Stimulated activated CD4-positive, alpha-beta T cell treated with anti-CD3 and anti-CD28 coated beads, Interleukin-4, amount 100 ng/mL, for 4 hours (primary cell): ENCODE measurements at places on chromosomes 2 and 18.

GRCh38 chr2:19739256-19739655 is 162.5 kb downstream of the TTC32 start:
- no peak for DNase-seq

GRCh38 chr2:28821295-28821958 is 10.8 kb downstream of the SPDYA start:
- peak; percentile 39 for DNase-seq

DNA sequence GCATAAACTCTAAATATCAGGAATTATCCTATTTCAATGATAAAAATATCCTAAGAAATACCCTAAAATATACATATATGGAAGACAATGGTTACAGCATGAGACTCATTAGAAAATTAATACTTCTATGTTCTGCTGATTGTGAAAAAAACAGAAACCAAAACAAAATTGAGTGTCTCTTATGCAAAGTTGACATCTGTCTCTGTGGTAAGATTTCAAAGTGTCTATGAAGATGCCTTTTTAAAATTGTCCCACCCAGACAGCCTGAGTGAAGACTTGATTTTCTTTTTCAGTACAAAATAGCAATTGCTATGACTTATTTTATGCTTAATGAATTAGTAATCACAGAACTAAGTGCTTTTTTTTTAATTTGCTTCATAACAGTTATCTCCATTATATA is 1368.4 kb upstream of the LRRTM1 start:
- no peak for DNase-seq

- DNase-seq, result no peak
Measured at GRCh38 chr2:241900251-241901017, 30.9 kb downstream of the RTP5 start.

GRCh38 chr2:230773039-230773773 is 60.6 kb downstream of the CAB39 start:
- no peak for DNase-seq

GRCh38 chr2:241803387-241804325 is 5.3 kb upstream of the NEU4 start:
- DNase-seq, result peak; percentile 49

DNA sequence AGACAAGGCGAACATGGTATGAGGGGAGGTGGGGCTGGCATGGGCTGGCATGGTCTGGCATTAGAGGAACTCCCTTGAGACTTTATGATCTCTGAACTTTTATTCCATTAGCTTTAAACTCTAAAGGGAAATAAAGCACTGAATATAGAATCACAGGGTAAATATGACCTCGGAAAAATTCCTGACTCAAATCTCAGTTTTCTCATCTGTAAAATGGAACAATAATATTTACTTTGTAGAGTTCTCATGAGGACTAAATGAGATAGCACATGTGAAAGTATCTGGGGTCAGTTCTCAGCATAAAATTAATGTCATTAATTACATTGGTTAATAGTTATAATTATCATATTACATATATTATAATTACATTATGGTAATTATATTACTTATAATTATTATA is 65.9 kb downstream of the ARHGAP25 start:
- no peak for DNase-seq

DNA sequence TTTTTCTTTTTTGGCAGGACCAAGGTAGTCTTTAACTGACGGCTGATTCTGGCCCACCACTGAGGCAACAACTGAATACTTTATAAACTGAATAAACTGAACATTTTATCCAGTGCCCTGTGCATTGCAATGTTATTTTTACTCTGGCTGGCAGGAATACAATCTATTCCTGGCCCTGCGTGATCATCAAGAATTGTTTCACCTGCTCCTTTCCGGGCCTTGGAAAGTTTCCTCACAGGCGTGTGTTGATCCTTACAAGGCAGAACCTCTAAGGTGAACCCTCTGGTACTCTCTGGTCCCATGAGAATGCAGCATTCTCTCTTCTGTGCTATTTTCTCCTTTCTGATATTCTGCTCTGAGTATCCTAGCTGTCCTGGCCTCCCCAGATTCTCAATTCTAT is 113.7 kb upstream of the KLHL29 start:
- DNase-seq, result no peak

- DNase-seq, result no peak
Measured at GRCh38 chr18:9951022-9951859, 37.4 kb downstream of the VAPA start.

GRCh38 chr2:200356321-200356720 is 49.8 kb downstream of the SPATS2L start:
- no peak for DNase-seq

- DNase-seq, result no peak
Measured at GRCh38 chr2:215528555-215528954, 92.7 kb upstream of the FN1 start.
